Sciatic nerve (tissue), 2 donors: ENCODE measurements at places on chromosomes 2 and 18. TPM values are rescaled to one million over a fixed set of nuclear protein-coding genes. Genes with fewer than 3 reads are reported as not detected.

GRCh38 chr2:169285531-169286235 lies 76.7 kb downstream of the LRP2 start:
- no peak for DNase-seq

GRCh38 chr2:46983065-46983801 lies 67.6 kb upstream of the MCFD2 start:
- DNase-seq: no peak

DNA sequence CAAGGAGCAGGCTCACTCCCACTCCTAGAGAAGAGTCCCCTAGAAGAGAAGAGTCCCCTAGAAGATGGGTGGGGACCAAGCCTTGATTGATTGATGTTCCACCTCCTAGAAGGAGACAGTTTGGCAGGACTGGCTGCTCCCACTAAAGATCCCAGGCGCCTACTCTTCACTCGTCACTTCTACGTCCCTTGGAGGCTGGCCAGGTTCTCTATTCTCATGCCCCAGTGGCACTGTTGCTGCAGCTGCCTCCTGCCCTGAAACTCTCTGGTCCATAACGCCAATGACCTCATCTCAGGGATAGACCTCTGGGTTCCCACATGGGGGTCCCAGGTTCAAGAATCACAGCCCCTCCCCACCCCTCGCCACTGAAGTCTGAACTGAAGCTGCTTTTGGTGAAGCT lies 2.5 kb upstream of the SP140L start:
- DNase-seq: no peak

DNA sequence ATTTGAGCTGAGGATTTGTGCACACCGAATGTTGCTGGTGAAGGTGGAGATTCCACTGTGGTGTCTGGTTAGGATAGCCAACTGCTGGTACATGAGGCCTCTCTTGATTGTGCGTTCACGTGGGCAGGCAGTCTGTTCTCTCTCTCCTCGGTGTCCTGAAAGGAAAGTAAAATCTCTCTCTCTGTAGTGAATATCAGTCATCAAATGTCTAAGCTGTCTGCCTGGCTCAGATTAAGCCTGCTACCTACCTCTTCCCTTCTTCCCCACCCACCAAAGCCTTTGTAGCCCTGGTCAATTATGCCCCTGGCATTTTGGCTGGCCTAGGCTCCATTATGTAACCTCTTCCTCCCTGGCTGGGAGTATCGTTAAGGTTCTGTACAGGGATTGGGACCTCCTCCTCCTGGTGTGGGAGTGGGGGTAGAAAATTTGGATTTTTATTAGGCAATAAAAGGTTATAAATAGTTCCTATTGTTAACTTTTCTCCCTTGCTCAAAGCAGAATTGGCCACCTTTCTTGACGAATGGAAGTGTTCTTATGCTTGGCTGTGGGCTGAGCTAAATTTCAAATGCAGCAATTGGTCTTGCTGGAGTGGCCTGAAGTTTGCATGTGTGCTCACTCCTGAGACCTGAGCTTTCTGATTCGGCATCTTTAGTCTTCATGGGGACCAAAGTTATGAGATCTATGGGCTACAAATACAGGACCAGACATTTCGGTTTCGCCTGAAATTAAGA lies 148.8 kb downstream of the WDSUB1 start:
- no peak for DNase-seq

GRCh38 chr2:229350117-229350805 lies 79.2 kb upstream of the PID1 start:
- DNase-seq: no peak

GRCh38 chr2:40455661-40456060 lies 3.8 kb upstream of the SLC8A1 start:
- no peak for DNase-seq

GRCh38 chr2:218895326-218895725 lies 14.7 kb downstream of the WNT10A start:
- no peak for DNase-seq

GRCh38 chr18:27887287-27887686 lies 289.6 kb downstream of the CDH2 start:
- no peak for DNase-seq

GRCh38 chr18:44743631-44744030 lies 62.9 kb downstream of the SETBP1 start:
- DNase-seq: no peak

- no peak for DNase-seq
Observed at GRCh38 chr2:106843001-106843909, 42.7 kb downstream of the ST6GAL2 start.

DNA sequence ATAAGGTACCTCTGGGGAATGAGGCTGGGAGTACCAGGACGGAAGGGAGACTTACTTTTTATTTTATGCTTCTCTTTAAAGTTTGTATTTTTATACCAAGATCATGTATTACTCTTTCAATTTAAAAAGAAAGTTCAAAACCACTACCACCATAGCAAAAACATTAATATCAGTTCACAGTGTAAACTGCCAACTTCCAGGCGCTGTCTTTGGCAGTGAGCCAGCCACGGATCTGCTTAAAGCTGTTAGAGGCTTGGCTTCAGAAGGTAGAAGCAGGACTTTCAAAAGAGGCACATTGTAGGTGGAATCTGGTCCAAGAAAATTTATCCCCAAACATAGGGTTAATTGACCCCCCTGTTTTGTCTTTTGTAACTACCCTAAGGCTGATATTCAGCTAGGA lies 74.8 kb downstream of the B3GNT2 start:
- DNase-seq: peak; percentile 81

DNA sequence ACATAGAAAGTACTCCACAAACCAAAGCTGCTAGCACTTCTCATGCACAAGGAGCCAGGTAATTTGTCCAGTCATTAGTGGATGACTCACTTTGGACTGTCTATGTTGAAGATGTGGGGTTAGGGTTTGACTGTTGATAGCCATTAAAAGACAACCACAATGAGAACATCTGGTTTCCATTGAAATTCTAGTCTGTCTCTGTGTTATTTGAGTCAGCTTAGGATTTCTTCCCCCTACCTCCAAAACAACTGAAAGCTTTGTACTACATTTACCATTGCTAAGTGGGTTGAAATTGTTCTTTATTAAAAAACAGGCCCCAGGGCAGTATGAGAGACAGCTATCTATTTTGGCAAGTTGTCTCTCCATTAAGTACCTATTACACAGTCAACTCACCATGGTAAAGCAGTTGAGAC lies 50.2 kb upstream of the ANKRD44 start:
- no peak for DNase-seq

GRCh38 chr2:129748250-129748649 lies 231.2 kb upstream of the RAB6C start:
- DNase-seq: no peak

The TMEFF2 gene
- total RNA-seq: not detected

The NGEF gene
- 17.5 TPM for total RNA-seq

The ACKR3 gene
- 90.5 TPM for total RNA-seq

The SCN9A gene
- 25.5 TPM for total RNA-seq

The GNAL gene
- 17.1 TPM for total RNA-seq

The ANKRD62 gene
- not detected for total RNA-seq

The NXPH2 gene
- total RNA-seq: not detected

The RGPD4 gene
- 0.40 TPM for total RNA-seq

The CHMP3 gene
- 127 TPM for total RNA-seq

The PROM2 gene
- 3.0 TPM for total RNA-seq

The ABHD1 gene
- total RNA-seq: 3.6 TPM

The ODC1 gene
- 33.1 TPM for total RNA-seq

The POTEI gene
- 0.27 TPM for total RNA-seq

The AGXT gene
- total RNA-seq: not detected
